ENCODE measurements at places on chromosomes 2 and 18. TPM values are rescaled to one million over a fixed set of nuclear protein-coding genes. Genes with fewer than 3 reads are reported as not detected.

The UCN gene
- total RNA-seq = 1.5 TPM

The LBX2 gene
- not detected for total RNA-seq

DNA sequence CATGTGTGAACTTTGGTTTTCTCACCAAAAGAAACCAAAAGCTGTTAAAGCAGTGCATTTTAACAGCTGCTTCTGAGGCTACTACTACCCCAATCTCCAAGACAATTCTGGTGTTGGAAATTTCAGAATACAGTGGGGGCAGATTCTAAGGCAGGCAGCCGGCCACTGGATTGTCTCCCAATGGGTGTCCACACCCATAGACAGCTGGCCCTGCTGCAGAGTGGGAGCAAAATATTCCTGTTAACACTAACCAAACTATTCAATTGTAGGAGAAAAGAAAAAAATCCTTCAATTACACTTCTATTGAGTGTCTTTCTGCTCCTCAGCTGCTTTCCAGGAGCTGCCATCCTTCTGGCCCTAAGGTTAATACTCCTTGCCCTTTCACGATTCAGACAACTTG, 223.7 kb downstream of the ALK start:
- no peak for DNase-seq

DNA sequence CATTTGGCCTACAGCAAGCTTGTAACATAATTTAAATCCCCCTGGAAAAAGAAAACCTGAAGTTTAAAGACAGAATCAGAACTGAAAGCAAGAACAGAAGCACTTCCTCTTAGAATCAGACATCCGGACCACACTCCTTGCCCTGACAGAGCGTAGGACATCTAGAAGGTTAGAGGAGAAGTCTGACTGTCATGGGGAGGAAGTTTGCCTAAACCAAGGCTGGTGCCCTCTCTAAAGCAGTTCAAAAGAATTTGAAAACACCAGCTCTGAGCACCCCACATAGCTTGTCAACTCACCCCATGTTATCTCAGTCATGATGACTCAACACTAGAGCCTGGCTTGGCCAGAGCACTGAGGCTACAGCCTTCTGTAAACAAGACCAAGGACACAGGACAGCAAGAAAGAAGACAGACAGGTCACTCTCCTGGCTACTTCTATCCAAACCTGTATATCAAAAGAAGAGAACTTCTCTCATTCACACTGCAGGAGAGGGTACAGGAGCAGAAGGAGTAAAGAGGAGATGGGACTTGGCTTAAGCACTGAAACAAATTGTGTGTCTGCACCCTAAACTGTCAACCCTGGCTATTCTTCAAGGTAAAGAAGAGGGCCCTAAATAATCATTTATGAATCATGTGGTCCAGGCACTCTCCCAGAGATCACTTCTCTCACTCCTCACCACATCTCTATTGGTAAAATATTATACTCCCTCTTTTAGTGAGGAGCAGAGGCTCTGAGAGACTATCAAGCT, 198.6 kb downstream of the MEMO1 start:
- DNase-seq = peak; percentile 24

Data from activated CD4-positive, alpha-beta T cell treated with anti-CD3 and anti-CD28 coated beads for 36 hours (primary cell).